Right hindlimb (tissue), 1 donor: ENCODE measurements at places on chromosomes 13 and 19.

DNA sequence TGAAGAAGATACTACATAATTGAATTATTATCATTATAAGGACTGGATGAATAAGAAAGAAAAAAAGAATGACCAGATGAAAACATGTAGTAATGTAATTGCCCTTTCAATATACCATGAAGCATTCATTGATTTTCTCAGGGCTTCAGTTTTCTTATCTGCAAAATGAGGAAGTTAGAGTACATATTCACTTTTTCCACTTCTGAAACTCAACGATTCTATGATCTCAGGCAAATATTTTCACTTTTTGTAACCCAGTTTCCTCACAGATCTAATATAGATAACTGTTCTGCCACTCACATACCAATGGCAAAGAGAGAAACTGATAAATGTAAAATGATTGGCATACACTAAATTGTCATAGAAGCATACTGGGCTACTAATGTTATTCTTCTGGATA lies 856.6 kb upstream of the KLHL1 start:
- no peak for DNase-seq

GRCh38 chr19:5828661-5829566 lies 10.6 kb downstream of the FUT6 start:
- DNase-seq, result peak; percentile 64

- DNase-seq, result no peak
These were observed 7.9 kb upstream of the MYO16 start for GRCh38 chr13:108621462-108621861.

- DNase-seq, result no peak
These were observed 103.0 kb downstream of the KL start for GRCh38 chr13:33119022-33119781.

DNA sequence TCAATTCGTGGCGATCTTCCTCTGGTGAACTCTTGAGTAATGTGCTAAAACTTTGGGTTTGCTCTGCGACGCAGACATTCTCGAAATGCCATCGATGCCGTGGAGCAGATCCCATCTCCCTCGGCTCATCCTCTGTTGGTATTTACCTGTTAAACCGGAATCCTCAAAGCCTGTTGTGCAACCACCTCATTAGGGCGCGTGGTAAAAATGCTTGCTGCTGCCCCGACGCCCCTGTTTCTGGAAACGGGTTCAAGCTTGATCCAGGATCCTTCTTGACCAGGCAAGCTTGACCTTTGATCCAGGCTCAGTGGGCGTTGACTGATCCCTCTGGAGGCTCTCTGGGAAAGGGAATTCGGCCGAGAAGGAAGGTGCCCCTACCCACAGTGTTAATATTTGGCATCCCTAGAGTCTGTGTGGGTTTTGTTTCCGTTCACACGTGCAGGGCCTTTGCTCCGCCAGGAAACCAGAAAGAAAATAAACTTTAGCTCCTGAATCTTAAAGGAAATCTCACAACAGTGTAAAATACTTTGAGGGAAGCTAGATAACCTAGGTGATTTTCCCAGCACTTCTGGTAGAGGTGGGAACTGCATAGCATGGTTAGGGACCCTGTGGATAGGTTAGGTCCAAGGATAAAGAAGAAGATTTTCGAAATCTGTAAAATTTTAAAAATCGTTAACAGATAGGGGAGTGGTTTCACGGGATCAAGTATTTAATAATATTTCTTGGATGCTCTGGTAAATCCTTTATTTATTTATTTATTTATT lies 1.1 kb downstream of the LSM14A start:
- peak; percentile 48 for DNase-seq

- DNase-seq, result no peak
These were observed 440.8 kb downstream of the TDRD3 start for GRCh38 chr13:60837806-60838205.

DNA sequence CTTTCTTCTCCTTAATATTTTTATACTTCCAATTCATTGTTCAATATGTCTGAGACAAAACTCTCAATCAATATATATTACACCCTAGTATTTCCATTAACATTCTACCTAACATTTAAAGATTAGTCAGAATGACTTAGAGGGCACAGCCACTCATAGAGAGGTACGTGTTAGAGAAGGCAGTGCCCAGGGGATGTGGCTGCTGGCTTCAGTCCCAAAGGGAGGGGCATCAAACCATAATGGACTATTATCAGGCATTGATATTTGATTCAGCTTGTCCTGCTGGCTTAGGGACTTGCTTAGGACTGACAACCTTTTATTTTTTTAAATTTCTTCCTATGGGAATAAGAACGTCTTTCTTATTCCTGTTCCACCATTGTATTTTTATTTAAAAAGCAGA lies 1392.0 kb upstream of the ATXN8OS start:
- no peak for DNase-seq

DNA sequence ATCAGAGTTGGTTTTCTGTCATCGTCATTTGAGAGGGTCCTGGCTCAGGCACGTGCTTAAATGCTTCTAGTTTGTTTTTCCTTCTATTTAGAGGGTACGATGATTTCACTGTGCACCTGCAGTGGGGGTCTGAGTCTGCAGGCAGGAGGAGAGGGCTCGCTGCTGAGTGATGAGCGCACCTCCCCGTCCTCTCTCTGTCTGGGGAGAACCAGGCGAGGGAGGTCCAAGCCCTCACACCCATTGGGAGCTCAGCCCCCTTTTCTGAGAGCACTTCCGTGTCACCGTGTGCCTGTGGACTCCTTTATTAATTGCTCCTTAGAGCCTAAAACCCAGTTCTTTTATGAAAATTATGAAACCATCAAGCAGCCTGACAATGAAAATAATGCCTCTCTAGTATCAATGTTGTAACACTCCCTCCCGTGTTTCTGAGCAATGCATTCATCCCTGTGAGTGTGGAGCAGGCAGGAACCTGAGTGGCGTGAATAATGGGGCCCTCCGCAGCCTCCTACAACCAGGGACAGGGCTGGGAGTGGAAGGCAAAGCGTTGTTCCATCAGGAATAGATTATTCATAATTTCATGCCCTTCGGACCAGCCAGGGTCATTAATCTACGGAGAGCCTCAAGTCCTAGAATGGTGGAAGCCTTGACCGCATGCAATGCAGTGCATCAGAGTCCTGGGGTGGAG lies 191.6 kb downstream of the UQCRFS1 start:
- DNase-seq, result no peak

GRCh38 chr13:93388701-93389100 lies 162.1 kb downstream of the GPC6 start:
- DNase-seq, result no peak

DNA sequence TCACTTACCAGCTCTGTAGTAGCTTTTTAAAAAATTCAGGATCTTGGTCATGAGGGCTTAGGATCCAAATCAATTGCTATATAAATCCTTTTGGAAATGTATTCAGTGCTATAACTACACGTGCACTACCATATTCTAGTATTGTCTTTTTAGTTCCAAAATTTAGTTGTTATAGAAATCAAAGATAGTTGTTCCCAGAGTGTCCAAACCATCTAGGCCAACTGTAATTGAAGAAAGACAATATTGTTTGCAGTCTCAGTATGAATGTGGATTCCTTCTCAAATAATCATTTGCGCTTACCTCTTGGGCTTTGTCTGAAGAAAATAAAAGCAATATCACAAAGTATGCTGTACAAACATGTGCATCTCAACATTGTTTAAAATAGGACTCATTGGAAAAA lies 184.1 kb upstream of the EDNRB start:
- DNase-seq, result no peak

GRCh38 chr19:33998739-33999345 lies 173.5 kb upstream of the LSM14A start:
- no peak for DNase-seq

DNA sequence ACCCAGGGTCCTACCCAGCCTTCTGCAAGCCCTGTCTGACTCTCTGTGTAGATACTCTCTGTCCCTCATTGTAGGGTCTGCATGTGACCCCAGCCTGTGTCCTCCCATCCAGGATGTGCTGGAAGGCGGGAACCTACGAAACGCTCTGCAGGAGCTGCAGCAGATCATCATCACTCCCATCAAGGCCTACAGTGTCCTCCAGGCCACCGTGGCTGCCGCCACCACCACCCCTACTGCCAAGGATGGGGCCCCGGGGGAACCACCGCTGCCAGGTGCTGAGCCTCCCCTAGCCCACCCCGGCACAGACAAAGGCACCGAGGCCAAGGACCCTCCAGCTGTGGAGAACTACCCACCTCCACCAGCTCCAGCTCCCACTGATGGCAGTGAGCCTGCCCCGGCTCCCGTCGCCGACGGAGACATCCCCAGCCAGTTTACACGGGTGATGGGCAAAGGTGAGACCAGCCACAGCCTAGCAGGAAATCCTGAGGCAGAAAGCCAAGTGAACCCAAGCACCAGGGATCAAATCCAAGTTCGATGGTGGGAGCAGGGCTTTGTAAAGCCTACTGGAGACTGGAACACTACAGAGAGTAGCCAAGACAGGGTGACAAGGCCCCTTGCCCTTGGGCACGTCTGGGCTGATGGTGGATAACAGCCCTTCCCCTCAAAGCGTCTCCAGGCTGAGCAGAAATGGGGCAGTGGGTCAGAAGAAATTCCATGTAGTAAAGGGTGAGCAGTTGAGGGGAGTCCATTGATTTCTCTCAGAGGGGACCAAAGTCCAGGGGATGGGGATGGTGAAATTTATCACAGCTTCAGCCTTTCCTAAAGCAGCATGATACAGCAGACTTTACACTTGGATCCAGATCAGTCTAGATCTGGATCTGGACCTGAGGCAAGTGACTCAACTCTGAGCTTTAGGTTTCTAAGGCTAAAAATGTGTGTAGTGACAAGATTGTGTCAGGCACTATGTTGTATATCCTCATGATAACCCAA lies 13.2 kb downstream of the PAF1 start:
- DNase-seq, result no peak

DNA sequence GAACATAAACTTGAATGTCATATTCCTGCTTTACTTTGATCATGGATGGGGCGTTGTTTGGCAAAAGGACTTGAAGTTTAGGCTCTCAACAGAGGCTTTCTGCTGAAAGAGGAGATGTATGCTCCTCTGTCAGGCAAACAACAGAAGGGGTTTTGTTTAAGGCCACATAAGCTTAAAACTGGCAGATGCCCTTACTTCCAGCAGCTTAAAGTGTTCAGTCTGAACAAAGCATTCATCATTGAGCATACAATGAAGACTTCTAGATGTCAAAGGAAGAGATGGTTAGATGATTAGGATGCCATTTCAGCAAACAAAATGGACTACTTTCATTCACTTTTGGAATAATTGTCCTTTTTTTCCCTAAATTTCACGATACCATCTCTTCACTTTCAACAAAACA lies 484.5 kb downstream of the SLITRK6 start:
- no peak for DNase-seq

DNA sequence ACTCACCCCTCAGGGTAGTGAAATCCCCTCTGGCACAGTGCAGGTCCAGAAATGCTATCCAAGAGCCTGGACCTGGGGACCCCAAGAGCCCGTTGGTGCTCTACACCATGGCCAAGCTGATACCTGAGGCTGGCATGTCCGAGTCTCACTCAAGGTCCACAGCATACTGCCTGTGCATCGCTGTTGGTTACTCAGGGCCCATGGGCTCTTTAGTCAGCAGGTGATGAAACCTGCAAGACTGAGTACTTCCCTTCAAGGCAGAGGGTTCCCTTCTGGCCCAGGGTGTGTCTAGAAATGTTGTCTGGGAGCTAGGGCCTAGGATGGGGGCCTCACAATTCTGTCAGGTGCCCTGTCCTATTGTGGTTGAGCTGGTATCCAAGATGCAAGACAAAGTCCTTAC lies 19.6 kb upstream of the KBTBD7 start:
- DNase-seq, result no peak

DNA sequence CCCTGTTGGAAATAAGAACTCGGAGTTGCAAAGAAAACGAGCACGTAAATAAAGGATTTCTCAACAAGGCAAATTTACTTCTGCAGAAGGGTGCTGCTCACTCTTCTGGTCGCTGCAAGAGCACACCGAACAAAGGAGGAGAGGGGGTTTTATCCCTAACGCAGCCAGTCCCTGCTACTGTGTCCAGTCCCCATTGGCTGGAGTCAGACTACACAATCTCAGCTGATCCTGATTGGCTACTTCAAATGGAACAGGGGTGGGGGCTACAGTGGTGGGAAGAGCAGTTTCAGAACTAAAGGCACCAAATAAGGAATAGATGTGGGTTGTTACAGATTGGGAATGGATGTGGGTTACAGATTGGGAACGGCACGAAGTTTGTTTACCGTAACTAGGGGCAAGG lies 63.9 kb upstream of the MCF2L start:
- no peak for DNase-seq

DNA sequence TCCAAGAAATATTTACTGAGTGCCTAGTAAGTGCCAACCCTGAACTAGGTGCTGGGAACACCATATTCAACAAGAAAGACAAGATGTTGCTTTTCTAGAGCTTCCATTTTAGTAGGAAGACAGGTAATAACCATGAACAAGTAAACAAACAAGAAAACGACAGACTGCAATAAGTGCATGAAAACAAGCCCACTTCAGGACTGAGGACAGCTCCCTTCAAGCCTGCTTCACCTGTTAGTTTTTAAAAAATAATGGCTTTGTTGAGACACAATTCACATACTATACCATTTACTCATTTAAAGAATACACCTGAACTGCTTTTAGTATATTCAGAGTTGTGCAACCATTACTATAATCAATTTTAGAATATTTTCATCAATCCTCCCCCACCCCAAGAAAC lies 30.4 kb downstream of the CYP4F22 start:
- DNase-seq, result no peak

DNA sequence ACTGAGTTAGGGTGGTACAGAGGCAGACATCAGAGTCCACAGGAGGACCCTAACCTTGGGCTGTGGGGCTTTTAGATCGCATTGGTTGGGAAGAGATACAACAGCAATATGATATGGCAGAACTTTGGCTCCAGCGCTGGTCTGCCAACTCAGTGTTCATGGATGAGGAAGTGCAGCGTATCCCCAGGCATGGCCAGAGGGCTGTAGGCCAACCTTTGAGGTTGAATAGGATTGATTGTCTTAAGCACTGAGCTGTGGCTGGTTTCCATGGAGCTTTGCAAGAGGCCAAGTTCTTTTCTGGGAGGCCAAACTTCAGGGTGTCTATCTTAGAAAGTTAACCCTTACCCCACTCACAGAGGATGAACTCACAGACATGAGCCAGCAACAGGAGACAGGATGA lies 144.1 kb upstream of the TMTC4 start:
- no peak for DNase-seq

- no peak for DNase-seq
These were observed 2.0 kb downstream of the SPACA6 start for GRCh38 chr19:51695088-51695487.

GRCh38 chr13:80348314-80348713 lies 7.4 kb upstream of the SPRY2 start:
- no peak for DNase-seq

DNA sequence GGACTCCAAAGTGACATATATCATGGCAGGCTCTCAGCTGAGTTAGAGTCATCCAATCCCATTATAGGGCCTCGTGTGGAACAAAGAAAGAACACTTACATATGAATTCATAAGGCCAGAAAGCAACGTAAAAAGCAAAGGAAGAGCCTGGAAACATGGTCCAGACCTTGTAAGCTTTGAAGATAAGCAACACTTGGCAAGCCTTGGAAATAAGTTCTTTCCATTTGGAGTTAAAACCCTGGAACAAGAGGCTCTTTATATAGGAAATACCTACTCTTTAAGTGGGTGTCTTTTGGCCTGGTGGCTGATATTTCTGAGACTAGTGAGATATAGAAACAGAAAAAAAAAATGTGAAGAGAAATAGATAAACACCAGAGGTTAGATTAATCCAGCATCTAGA lies 49.4 kb downstream of the ZAR1L start:
- no peak for DNase-seq
